Central memory CD4-positive, alpha-beta T cell (primary cell): ENCODE measurements at places on chromosomes 12 and 14.

DNA sequence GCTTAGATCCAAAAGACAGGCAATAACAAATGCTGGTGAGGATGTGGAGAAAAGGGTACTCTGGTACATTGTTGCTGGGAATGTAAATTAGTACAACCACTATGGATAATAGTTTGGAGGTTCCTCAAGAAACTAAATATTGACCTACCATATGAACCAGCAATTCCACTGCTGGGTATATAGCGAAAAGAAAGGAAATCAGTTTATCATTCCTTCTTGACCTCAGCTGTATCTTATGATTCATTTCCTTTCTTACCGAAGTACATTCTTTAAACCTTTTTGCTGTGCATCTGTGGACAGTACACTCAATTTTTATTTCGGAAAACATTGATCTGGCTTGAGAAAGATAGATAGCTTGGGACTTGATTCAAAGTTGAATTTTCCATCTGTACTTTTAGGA is 183.2 kb upstream of the LRFN5 start:
- no peak for DNase-seq

DNA sequence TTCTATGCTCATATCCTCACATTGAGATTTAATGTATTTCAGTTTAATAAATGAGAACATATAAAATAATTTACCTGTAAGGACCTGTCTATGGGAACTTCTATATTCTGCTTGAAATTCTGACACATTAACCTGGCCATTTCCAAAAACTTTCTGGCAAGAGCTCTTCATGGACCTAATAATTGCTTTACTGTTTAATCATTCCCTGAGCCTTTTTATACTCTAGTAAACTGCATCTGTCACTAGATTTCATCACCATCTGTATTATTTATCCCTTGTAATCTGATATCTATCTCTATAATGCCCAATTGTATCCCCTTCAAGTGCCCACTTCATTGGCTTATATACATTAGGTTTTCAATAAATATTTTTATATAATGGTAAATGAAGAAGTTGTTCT is 327.7 kb downstream of the RAD51B start:
- DNase-seq = no peak

GRCh38 chr12:18430425-18431048 is 169.2 kb downstream of the PIK3C2G start:
- DNase-seq = no peak

- DNase-seq = no peak
Measured at GRCh38 chr14:81797315-81797714, 263.7 kb upstream of the SEL1L start.

DNA sequence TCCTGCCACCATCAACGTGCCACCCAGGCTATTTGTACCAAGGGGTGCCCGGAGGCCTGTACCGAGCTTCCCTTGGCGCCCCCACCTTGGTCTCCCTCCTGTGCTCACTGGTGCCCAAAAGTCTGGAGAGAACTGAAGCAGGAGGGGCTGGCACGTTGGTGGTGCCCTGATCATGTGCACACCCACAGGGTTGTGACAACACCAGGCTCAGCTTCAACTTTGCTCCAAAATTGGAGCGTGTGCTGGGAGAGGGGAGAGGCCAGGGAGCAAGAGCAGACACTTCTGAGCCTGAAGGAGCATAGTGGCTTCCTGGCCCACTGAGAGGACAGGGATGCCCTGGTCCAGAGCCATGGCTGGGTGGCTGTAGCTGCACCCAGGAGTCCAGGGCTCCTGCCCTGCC is 13.0 kb upstream of the LPCAT3 start:
- no peak for DNase-seq

DNA sequence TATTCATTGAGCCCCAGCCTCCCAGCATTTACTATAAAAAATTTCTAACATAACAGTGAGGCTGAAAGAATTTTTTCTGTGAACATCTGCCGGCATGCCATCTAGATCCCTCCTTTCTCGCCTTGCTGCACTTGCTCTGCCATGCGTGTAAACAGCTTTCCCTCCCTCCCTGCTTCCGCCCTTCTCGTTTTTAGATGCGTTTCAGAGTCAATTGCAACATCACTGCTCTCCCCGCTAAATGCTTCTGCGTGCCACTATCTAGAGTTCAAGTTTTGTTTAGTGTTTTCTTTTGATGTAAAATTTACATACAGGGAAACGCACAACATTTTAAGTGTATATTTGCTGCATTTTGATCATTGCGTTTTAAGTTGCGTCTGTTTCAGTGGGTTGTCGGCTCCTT is 83.6 kb downstream of the CCDC92 start:
- no peak for DNase-seq

GRCh38 chr12:91746976-91747375 is 398.7 kb downstream of the BTG1 start:
- no peak for DNase-seq

DNA sequence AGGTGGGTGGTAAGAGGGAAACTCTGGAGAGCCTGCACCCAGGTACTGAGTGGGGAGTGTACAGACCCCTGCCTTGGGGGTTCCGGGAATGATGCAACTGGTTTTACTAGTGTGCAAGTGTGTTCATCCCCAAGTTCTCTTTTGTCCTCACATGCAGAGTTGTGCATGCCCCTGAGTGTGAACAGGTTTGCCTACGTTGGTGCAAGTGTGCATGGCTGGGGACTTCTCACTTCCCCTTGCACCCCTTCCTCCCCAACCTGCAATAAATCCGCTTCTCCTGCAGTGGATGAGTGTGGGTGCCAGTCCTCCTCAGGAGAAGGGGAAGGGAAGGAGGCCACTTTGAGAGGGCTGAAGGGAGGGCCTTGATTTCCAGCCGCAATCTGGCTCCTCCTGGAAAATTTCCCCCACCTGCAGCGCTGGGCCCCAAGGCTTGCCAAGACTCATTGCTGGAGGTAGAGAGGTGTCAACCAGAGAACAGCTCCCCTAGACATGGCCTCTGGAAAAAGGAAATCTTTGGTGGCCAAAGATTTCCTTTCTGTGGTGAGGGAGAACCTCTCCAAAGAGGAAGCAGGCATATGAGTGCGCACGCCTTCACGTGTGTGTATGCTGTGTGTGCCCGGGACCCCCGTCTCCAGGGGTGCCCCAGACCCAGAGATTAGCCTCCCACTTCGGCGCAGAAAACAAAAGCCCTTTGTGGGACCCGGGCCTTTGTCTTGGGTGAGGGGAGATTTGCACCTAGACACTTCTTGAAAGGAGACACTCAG is 5.5 kb downstream of the AQP2 start:
- no peak for DNase-seq

DNA sequence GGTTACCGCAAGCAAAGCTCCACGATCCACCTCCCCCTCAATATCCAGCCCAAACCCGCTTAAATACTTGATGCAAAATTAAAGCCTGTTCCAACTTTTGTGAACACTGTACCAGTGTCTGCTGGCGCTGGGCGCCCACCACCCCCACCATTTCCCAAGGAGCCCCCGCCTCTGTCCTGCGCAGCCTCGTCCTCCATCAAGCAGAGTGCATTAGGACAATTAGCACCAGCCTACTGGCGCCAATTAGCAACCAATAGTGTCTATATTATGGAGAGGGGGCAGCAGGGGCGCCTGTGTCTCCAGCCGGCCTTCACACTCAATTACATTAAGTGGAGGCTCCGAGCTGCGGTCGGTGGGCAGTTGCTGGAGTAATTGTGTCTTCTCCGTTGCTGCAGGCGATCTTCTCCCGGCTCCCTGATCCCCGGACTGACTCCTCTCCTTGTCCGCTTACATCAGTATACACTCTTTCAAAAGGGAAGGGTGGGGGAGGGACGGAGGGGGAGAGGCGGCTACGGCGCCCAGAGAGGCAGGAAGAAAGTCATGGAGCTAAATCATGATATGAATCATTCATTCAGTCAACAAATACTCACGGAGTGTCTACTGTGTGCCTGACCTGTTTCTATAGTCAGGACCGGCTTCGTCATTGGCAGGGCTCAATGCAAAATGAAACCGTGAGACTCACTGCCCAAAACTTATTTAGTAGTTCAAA is 707.3 kb downstream of the MED13L start:
- DNase-seq = no peak

DNA sequence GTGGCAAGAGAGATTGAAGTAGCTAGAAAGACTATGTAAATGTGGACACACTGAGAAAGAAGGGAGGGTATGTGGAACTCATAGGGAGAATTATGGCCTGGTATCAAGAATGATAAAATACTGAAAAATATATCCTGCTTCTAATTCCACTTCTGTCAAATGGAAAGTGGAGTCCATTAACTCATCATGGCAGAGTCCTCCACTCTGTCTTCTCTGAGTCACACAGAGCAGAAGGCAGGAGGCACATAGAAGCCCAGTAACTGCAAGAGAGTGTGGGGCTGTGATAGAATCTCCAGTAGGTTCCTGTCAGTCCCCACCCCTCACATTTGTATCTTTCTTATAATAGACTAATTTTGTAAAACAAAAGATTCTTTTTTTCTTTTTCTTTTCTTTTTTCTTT is 223.7 kb downstream of the AKAP6 start:
- no peak for DNase-seq

GRCh38 chr12:67450441-67450840 is 181.3 kb downstream of the CAND1 start:
- DNase-seq = no peak

- DNase-seq = no peak
Measured at GRCh38 chr14:44663136-44663535, 156.1 kb upstream of the FSCB start.

GRCh38 chr14:101255765-101256125 is 305.6 kb upstream of the DIO3 start:
- DNase-seq = no peak

GRCh38 chr12:52204095-52204930 is 12.5 kb upstream of the KRT80 start:
- DNase-seq = no peak

DNA sequence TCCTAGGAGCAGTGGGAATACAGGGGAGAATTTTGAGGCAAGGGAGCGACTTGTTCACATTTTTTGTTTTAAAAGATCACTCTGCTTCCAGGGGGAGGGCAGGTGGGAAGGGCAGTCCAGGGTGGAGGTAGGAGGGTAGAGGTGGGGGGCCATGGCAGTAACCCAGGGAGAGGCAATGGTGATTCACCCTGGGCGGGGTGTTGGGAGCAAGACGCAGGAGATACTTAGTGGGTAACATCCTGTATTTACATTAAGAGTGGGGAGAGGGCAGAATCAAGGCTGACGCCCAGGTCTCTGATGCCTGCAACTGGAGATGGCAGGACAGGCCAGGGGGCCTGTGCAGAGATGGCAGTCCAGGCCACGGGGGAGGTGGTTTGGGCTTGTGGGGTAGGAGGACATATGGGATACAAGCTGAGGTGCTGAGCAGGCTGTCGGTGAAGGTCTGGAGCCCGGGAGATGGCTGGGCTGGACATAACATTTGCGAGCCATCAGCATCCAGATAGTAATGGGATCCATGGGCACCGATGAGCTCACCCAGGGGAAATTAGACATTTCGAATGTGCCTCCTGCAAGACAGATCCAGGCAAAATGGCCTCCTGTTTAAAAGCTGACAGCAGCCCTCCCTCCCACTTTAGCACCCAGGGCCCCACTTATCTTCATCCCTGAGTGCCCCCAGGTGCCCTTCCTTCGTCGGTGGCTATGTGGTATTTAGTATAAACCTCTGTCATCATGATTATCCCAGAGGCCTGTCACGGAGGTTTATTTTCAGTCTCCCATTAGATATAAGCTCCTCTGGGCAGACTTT is 9.3 kb downstream of the EML1 start:
- DNase-seq = no peak

GRCh38 chr12:50690925-50691324 is 73.0 kb upstream of the ATF1 start:
- DNase-seq = no peak

DNA sequence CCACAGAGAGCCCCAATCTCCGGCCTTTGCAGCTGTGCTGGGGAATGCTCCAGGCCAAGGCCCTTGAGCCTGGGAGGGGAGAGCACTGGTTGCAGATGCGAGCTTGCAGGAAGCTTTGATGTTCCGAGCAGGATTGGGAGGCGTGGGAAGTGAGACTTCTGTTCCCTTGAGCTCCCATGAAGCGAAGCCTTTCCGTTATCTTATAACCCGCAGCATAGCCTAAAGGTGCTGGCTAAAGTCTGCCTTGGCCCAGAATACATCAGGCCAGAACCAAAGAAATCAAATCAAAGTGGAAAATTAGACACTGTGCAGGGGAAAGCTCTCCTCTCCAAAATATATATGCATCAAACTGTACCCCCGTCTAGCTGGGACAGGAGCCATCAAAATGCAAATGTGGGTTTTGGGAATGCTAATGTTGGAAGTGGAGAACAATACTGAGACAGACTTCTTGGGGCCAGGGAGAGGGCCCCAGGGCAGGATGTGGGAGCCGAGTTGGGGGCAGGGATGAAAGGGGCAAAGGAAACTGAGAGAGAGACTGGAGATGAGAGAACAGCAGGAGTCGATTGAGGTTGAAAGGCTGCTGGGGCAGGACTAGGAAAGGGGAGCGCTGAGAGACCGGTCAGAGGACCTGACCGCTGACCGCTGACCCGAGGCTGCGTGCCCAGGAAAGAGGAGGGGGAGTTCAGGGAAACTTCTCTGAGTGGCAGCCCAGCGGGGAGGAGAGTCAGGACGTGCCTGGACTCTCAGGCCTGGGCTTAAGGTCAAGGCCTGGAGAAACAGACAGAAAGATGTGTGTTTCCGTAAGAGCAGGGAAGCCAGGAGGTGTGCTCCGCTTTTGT is 152.2 kb upstream of the PARP11 start:
- DNase-seq = no peak
